ENCODE measurements at places on chromosomes 11 and 22. TPM values are rescaled to one million over a fixed set of nuclear protein-coding genes. Genes with fewer than 3 reads are reported as not detected.

The ALDH3B1 gene
- polyA plus RNA-seq = 15.9 TPM

The KCTD17 gene
- 57.8 TPM for polyA plus RNA-seq

The ASRGL1 gene
- 4.3 TPM for polyA plus RNA-seq

The APOL5 gene
- not detected for polyA plus RNA-seq

The FAT3 gene
- 0.87 TPM for polyA plus RNA-seq

The DYNC2H1 gene
- polyA plus RNA-seq = 15.3 TPM

The CCDC73 gene
- polyA plus RNA-seq = not detected

The CHORDC1 gene
- 12.1 TPM for polyA plus RNA-seq
